ENCODE measurements at places on chromosomes 3 and 15. TPM values are rescaled to one million over a fixed set of nuclear protein-coding genes. Genes with fewer than 3 reads are reported as not detected.

DNA sequence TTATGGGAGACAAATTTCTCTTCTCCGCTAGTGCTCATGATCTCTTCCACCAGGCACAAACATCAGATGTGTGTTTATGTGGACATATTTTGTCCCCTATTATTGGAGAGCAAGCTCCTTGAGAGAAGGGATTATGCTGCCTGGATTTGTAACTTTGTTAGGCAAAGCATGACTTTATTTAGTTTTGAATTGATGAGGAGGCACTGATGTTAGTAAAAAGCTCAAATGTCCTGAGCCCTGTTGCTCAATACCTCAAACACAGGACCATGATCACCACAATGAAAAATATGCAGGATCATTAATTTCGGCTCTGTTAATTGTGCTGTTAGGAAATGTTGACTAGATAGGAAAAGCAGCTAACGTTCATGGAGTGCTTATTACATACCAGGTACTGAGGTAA is 29.1 kb downstream of the SCG5 start:
- H3K36me3 ChIP-seq = no peaks in the 10 kb centered on the region
- no peak overlapping the region for H3K27ac ChIP-seq
- H3K4me3 ChIP-seq = no peak overlapping the region

Gene FBXW12
- not detected for total RNA-seq

GRCh38 chr15:23857028-23857641 is 170.0 kb upstream of the NDN start:
- H3K27me3 ChIP-seq = no peaks in the 10 kb centered on the region
- H3K4me3 ChIP-seq = no peak overlapping the region
- no peak for DNase-seq
- no peaks in the 10 kb centered on the region for H3K4me1 ChIP-seq
- H3K36me3 ChIP-seq = no peaks in the 10 kb centered on the region

Gene LRRC28
- 19.2 TPM for total RNA-seq

Gene SLC24A5
- not detected for total RNA-seq

Gene C2CD4B
- not detected for total RNA-seq

GRCh38 chr3:57659004-57659673 is 33.7 kb downstream of the DENND6A start:
- DNase-seq = no peak
- H3K27ac ChIP-seq = no peak overlapping the region
- no peaks in the 10 kb centered on the region for H3K27me3 ChIP-seq
- peaks cover 29% of the 10 kb centered on the region for H3K36me3 ChIP-seq
- peaks cover 7% of the 10 kb centered on the region for H3K4me1 ChIP-seq
- no peak overlapping the region for H3K4me3 ChIP-seq

DNA sequence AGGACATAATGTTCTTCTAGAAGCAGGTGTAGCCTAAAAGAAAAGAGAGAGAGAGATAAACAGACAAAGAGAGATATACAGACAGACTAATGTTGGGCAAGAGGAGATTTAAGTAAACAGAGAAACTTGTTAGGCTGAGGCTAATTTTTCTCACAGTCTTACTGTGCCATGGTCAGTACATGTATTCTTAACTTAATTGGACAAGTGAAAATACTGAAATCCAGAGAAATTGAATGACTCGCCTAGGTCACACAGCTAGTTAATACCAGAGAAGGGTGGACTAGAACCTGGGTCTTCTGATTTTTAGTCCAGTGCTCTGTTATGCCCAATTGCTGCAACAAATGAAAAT is 6.7 kb upstream of the ZNF609 start:
- H3K4me3 ChIP-seq = no peak overlapping the region
- peaks cover 2% of the 10 kb centered on the region for H3K4me1 ChIP-seq
- H3K36me3 ChIP-seq = no peaks in the 10 kb centered on the region
- H3K27ac ChIP-seq = no peak overlapping the region
- no peak for DNase-seq
- no peaks in the 10 kb centered on the region for H3K27me3 ChIP-seq

- H3K4me1 ChIP-seq = no peaks in the 10 kb centered on the region
- no peak overlapping the region for H3K4me3 ChIP-seq
- no peak overlapping the region for H3K27ac ChIP-seq
- no peaks in the 10 kb centered on the region for H3K36me3 ChIP-seq
These were observed 551.1 kb upstream of the BCHE start for GRCh38 chr3:166388321-166388720.

DNA sequence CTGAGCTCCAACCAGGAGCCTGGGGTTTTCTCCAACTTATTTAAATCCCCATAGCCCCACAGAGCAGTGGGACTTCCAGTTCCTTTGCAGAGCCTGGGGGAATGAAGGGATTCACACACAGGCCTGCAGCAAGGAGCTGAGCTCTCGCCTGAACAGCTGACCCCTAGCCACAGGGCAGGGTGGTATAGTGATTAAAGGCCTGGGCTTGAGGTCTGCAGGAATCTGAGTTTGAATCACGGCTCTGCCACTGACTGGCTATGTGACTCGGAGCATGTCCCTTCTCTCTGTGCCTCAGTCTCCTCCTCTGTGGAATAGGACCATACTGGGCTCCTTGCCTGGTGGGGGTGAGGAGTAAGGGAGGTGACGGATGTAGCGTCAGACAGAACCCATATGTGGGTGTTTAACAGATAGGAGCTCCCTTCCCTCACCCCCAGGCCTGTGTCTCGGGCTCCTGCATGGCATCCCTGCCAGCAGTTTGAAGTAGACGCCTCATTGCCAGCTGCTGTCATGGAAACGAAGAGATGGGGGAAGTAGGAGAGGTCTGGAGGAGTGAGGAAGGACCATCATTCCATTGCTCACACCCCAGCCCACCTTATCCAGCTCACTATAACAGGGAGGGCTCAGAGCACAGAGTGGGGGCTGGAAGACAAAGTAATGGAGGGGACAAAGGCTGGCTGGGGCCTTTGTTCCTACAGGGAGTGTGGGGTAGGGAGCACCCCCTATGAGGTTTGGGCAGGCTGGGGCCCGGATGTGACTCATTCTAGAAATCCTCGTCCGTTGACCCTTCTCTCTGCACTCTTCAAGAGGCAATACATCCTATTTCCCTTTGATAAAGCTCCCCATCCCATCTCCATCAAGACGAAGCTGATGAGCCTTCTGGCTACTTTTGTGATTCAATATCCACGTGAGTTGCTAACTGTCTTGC is 14.8 kb downstream of the HRH1 start:
- no peak overlapping the region for H3K27ac ChIP-seq
- no peak for DNase-seq
- no peaks in the 10 kb centered on the region for H3K36me3 ChIP-seq
- no peaks in the 10 kb centered on the region for H3K4me1 ChIP-seq
- H3K4me3 ChIP-seq = no peak overlapping the region
- no peaks in the 10 kb centered on the region for H3K27me3 ChIP-seq

DNA sequence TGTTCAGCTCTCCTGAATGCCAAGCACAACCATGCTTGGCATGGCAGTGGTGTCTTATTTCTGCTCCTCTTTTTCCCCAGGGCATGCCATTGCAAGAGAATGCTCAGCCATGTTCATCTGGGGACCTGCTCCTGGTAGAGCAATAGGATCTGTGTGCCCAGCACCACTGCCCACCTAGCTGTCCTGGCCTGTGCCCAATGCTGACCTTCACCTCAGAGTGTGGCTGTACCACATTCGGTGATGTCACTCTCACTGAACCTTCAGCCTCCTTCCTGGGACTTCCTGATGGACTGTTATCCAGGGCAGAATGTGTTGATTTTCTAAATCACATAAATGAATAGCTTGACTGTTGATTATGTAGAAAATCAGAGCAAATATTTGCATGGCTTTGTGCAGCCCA is 42.0 kb downstream of the AGTR1 start:
- no peak for DNase-seq
- no peak overlapping the region for H3K4me3 ChIP-seq
- no peaks in the 10 kb centered on the region for H3K27me3 ChIP-seq
- H3K36me3 ChIP-seq = no peaks in the 10 kb centered on the region

Gene ATP2C1
- total RNA-seq = 57.3 TPM

- no peak for DNase-seq
- no peak overlapping the region for H3K4me3 ChIP-seq
- no peaks in the 10 kb centered on the region for H3K27me3 ChIP-seq
- H3K4me1 ChIP-seq = no peaks in the 10 kb centered on the region
- H3K36me3 ChIP-seq = peaks cover 9% of the 10 kb centered on the region
These were observed 15.4 kb downstream of the PLSCR1 start for GRCh38 chr3:146529021-146529420.

DNA sequence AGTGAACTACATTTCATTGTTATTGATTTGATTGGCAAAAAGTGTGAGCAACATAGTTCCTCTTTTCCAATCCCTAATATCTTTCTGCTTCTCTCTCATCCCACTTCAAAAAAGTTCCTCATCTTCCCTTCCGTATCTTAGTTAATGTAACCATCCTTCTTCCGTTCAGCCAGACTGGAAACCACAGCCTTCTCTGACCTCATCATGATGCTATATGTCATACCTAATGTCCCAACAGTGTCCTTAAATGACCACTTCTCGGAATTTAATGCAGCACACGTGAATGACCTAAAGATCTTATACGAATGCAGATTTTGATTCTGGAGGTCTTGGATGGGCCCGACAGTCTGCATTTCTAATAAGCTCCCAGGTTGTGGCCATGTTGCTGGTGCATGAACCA is 320.3 kb upstream of the SATB1 start:
- H3K36me3 ChIP-seq = no peaks in the 10 kb centered on the region
- H3K27ac ChIP-seq = no peak overlapping the region
- peaks cover 57% of the 10 kb centered on the region for H3K4me1 ChIP-seq
- H3K27me3 ChIP-seq = no peaks in the 10 kb centered on the region
- H3K4me3 ChIP-seq = no peak overlapping the region

Gene CFAP161
- total RNA-seq = not detected

Gene GOLGA8M
- total RNA-seq = 3.1 TPM

GRCh38 chr3:33877187-33877586 is 78.8 kb downstream of the PDCD6IP start:
- H3K36me3 ChIP-seq = no peaks in the 10 kb centered on the region
- no peak overlapping the region for H3K27ac ChIP-seq
- DNase-seq = no peak
- H3K4me3 ChIP-seq = no peak overlapping the region
- no peaks in the 10 kb centered on the region for H3K4me1 ChIP-seq
- no peaks in the 10 kb centered on the region for H3K27me3 ChIP-seq

DNA sequence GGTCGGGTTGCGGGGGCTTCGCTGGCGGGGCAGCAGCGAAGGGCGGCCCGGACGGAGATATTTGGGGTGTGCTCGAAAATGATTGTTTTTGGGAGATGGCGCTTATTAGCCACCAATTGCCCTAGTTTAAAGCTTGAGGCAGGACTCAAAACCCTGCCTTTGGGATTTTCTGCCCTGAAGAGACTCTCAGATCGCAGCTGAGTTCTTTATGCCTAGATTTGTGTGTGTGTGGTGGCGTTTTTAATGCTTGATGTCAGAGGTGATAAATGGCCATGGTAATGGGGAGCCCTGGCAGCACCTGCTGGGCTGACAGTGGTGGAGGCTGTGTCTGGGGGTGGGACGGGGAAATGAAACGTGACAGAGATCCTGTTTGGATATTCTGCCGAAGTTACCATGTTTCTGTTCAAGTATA is 604 bp downstream of the KCTD6 start:
- peak overlapping the region; percentile 31 for H3K4me3 ChIP-seq
- H3K27me3 ChIP-seq = no peaks in the 10 kb centered on the region
- peaks cover 58% of the 10 kb centered on the region for H3K4me1 ChIP-seq
- peak; percentile 44 for DNase-seq
- peak overlapping the region; percentile 54 for H3K27ac ChIP-seq
- no peaks in the 10 kb centered on the region for H3K36me3 ChIP-seq

DNA sequence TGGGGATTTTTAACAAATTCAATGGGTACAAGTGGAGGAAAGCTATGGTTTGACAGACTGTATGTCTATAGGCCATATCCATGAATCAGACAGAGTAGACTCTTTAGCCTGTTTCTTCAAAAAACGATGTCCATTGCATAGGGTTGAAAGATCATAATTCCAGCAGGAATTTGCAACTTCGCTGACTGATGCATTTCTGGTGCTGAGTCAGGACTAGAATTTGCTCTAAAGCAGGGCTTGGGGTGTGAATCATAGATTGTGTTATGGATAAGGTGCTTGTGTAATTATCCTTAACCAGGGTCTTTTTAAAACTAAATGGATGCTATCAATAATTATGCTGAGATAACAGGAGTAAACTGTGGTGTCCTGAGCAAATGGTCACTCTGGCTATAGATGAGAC is 200.4 kb upstream of the TBC1D5 start:
- H3K27ac ChIP-seq = no peak overlapping the region
- no peaks in the 10 kb centered on the region for H3K27me3 ChIP-seq
- H3K36me3 ChIP-seq = no peaks in the 10 kb centered on the region
- no peaks in the 10 kb centered on the region for H3K4me1 ChIP-seq
- no peak overlapping the region for H3K4me3 ChIP-seq

GRCh38 chr15:74598126-74598842 is 17.4 kb upstream of the CLK3 start:
- peak; percentile 78 for DNase-seq
- H3K36me3 ChIP-seq = peaks cover 7% of the 10 kb centered on the region
- peaks cover 14% of the 10 kb centered on the region for H3K4me1 ChIP-seq
- H3K4me3 ChIP-seq = peak overlapping the region; percentile 67
- peak overlapping the region; percentile 82 for H3K27ac ChIP-seq

Gene GOLGA8K
- 0.96 TPM for total RNA-seq

- H3K4me3 ChIP-seq = no peak overlapping the region
- no peak overlapping the region for H3K27ac ChIP-seq
- H3K4me1 ChIP-seq = no peaks in the 10 kb centered on the region
- no peaks in the 10 kb centered on the region for H3K27me3 ChIP-seq
These were observed 2.5 kb downstream of the OR4F6 start for GRCh38 chr15:101805605-101806345.

GRCh38 chr15:81292523-81293001 is 31.4 kb downstream of the STARD5 start:
- H3K4me3 ChIP-seq = no peak overlapping the region
- H3K4me1 ChIP-seq = peaks cover 87% of the 10 kb centered on the region
- no peaks in the 10 kb centered on the region for H3K27me3 ChIP-seq
- peak overlapping the region; percentile 91 for H3K27ac ChIP-seq
- peak; percentile 63 for DNase-seq
